ENCODE measurements at places on chromosomes 3 and 15.

DNA sequence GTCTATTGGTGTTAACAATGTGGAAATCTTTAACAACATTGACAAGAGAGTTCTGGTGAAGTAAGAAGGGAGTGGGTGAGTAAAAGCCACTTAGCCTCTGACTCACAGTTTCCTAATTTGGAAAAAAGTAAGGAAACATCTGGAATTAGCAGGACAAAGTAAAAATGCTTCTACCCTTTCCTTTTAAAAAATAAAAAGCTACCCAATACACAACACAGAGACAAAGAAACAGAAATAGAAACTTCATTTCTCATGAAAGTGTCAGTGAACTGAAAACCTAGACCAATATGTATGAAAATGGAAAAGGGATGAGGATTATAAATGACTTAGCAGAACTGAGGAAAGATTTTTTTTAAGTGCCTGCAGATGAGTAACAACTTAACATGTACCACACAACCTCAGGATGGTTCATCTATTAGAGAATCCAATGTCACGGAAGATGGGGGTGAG, 65.4 kb downstream of the SSR3 start:
- DNase-seq = peak; percentile 12

- DNase-seq = peak; percentile 59
Measured at GRCh38 chr15:72285927-72286516, 13.7 kb upstream of the PARP6 start.

DNA sequence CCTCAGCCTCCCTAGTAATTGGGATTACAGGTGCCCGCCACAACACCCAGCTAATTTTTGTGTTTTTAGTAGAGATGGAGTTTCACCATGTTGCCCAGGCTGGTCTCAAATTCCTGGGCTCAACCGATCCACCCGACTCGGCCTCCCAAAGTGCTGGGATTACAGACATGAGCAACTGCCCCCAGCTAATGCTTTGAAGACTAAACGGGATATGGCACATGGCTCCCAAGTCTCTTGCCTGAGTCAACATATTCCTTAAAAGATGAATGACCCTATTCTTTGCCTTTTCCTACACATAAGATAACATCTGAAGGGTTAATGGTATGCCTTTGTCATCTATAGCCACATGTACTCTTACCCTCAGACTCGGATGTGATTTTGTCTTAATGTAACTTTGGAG, 38.4 kb upstream of the NEDD4 start:
- DNase-seq = no peak

DNA sequence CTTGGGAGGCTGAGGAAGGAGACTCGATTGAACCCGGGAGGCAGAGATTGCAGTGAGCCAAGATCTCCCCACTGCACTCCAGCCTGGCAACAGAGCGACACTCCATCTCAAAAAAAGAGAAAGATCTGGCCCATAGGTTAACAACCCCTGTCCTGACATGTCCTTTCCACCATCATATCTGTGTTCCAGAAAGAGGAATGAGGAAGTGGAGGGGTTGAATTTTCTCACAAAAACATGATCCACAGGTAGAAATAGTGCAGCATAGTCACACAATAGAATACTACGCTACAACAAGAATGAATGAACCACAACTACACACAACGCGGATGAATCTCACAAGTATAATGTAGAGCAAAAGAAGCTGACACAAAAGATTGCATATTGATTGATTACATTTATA, 4.7 kb upstream of the SLC51B start:
- DNase-seq = no peak

- no peak for DNase-seq
Measured at GRCh38 chr15:67066041-67066958, 898 bp downstream of the SMAD3 start.

GRCh38 chr3:137285924-137286323, 328.1 kb downstream of the IL20RB start:
- DNase-seq = no peak

DNA sequence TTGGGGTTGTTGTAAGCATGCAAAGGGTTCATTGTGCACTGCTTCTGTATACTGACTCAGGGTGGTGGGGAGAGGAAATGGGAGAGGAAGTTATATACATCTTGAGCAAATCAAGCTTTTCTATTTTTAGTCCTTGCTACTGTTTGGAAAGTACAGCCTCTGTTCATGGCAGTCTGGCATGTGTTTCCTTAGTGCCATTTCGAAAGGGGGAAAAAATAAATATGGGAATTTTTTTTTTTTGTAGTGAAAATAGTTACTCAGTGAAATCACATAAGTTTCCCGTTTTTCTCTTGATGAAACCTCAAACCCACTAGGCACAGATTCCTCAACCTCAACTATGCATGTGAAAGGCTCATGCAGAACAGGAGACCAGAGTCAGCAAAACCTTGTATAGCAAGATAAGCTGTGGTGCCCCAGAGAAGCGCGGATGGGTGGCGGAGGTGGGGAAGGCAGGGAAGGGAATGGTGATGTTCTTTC, 353.3 kb downstream of the LPP start:
- DNase-seq = peak; percentile 91

- DNase-seq = peak; percentile 37
Measured at GRCh38 chr3:48429317-48429959, 448 bp downstream of the PLXNB1 start.

DNA sequence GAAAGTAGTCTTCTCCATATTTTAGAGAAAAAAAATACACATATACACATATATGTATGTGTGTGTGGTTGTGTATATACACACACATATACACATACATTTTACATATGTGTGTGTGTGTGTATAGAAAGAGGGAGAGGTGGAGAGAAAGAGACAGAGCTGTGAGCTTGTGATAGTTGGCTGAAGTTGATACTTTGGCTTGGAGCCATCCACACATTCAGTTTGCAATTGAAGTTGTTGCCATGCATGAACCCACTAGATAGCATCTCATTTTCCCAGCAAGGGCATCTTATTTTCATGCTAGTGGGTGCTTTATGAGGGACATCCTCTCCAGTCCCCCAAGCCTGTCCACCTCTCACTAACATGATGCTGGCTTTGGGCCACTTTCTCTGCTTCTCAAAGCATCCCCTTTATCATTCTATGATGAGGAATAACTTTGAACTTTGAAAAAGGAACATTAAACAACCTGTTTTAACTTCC, 228.6 kb downstream of the ZNF621 start:
- DNase-seq = no peak

DNA sequence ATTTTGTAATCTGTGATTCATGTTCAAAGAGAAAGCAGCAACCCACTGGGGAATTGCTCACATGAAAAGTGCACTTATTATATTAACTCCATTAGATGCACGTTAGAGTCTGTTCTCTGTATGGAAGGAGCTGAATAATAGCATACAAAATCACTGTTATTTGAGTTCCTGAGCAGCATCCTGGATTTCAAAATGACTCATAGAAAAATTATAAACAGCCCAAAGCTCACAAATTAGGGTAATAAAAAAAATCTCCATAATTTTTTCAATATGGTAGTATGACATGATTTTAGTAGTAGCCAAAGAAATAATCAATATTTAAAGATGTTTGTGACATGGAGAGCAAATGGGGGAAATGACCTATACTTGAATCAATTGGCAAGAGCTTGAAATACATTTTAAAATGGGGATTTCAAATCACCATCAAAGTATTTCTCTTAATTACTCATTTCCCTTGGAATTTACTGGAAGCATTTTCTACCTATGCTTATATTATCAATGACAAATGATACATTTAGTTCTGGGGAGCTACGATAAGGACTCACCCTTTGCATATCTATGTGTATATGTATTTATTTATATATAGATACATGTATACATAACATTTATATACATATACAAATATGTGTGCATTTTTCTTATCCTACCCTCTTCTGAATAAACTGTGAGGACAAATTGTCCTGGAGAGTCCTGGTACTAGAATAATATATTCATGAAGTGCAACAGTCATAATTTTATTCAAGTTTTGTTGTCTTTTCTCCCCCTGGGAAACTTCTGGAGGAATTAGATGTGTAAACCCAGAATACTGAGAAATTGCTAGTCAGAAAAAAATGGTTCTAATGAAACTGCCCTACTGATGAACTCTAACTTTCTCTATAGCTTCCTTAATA, 116.3 kb downstream of the RPL22L1 start:
- no peak for DNase-seq

GRCh38 chr15:85606738-85607137, 188.0 kb downstream of the KLHL25 start:
- DNase-seq = no peak

DNA sequence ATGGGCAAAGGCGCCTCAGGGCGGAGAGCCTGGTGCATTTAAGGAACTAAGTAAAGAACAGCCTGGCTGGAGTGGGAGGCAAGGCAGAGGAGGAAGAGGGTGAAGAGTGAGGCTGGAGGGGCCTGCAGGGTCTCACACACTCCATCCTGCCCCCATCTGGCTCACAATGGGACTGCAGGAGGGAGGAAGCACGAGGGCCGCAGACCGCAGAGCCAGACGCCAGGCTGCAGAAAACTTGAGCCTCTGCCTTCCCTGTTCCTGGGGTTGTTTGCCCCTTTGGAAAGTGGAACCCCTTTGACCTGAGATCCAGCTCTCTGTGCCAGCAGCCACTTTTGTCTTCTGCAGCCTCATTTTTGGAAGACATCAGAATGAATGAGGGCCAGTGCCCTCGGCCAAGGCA, 138.0 kb downstream of the SRGAP3 start:
- peak; percentile 32 for DNase-seq

DNA sequence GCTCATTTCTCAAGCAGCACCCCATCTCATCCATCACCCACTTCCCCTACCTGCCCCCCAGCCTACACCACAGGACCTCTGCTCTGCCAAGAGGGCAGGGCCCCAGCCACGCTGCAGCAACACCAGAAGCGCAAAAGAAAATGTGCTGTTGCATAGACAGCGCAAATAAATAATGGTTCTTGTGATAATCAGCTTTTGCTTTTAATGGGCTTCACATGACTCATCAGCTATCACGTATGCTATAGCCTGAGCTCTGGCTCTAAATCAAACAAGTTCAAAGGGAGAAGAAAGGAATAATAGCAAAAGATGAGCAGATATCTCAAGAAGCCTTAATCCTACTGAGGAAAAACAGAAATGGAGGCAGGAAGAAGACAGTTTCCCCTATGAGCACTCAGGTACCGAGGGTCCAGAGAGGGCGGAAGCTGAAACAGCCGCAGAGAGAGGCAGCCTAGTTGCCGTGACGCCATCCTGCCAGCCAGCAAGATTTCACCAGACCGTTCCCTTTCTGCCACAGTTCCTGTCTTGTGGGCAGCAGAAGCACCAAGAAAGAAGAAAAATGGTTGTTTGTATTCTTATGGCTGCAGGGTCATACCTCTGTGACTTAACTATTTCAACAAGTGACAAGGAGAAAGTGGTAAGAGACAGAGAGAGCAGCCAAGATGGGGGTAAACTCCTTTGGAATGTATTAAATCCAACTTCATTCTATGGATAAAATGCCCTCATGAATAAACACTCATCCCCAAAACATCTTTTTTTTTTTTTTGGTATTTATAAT, 22.0 kb downstream of the RAB27A start:
- DNase-seq = peak; percentile 82

GRCh38 chr3:44208568-44208967, 33.1 kb upstream of the TOPAZ1 start:
- DNase-seq = no peak

DNA sequence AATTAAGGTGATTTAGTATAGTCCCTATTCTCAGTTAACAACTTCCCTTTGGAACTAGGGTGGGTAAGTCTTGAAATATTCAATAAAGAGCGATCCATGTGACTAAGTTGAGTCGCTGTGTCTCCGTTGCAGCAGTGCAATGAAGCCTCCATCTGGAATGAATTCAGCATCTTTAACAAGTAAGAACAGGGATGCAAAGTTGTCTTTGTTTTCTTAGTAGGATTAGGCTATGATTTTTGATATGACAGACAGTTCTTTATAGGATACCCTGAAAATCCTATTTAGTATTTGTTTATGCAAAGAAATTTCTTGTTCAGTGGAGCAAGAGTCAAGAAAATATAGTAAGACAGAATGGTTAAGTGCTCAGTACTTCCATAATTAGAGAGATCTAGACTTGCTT, 52.7 kb downstream of the RBMS3 start:
- DNase-seq = no peak

DNA sequence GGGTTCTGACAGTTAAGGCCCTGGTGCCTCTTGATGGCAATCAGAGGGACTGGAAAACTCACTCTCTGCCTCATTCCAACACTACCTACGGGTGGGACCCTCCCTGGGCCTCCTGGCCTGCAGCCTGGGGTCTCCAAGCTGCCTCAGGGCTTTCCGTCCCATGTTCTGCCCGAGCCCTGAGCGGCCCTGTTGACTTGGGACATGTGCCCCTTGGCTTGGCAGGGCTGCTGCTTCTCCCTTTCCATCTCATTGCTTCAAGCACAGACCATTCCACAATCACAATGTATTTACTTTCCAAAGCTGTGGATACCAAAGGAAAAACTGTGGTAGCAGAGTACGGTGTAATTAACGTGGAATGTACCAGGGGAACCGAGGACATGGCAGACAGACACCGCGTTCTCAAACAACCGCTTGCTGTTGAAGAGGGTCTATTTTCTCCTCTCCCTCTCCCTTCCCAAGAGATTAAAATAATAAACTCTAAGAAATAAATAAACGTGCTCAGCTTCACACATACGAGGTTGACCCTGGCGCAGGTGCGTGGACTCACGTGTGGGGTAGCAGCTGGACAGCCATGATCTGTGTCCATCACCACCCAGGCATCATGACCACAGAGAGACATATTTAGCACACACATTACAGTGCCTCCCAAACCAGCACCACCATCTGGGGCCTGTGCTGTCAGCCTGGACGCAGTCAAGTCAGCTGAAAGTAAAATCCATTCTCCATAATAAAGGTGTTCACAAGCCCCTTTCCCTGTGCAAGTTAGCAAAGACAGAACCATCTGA, 172.0 kb downstream of the XXYLT1 start:
- DNase-seq = no peak

DNA sequence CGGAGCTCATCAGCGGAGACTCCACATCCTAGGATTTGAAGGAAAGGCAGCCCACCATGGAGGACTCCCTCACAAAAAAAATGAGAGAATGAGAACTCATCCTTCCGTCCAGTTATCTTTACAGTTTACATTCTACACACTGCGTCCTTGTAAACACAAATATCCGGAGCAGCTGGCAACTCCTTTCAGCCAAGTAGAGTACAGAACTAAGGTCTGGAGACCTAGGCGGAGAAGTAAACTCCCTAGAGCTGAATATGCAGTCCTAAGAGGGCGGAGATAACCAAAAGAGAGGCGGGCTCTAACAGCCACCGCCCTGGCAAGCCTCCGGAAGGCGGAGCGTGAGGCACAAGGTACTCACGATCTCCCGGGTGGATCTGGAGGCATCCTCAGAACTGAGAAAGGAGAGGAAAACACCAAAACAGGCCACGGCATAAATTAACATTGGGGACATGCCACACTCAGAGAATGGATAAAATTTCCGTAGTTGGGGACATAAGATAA, 924 bp upstream of the SIN3A start:
- peak; percentile 84 for DNase-seq

All from inflammatory macrophage (primary cell).